ENCODE measurements at places on chromosomes 5 and 9. TPM values are rescaled to one million over a fixed set of nuclear protein-coding genes. Genes with fewer than 3 reads are reported as not detected.

The SLC36A2 gene
- total RNA-seq = not detected

The PKD2L2 gene
- not detected for total RNA-seq

The LECT2 gene
- total RNA-seq = not detected

The RAPGEF1 gene
- 29.9 TPM for total RNA-seq

The MARCOL gene
- total RNA-seq = not detected

The DRD1 gene
- not detected for total RNA-seq

The NMUR2 gene
- not detected for total RNA-seq

Data from epithelial cell of umbilical artery (primary cell).